Stimulated activated CD8-positive, alpha-beta memory T cell treated with anti-CD3 and anti-CD28 coated beads, Interleukin-4, amount 100 ng/mL, for 1 hour (primary cell): ENCODE measurements at places on chromosomes 1 and 21.

- DNase-seq: no peak
Measured at GRCh38 chr1:235843461-235843961, 23.2 kb downstream of the LYST start.

- no peak for DNase-seq
Measured at GRCh38 chr21:44711327-44712202, at the start of gene TSPEAR. TSPEAR (minus strand) TSS chr21:44711572; CDS start chr21:44711514, 58 bp downstream.

GRCh38 chr1:156417401-156418020 is 48.5 kb downstream of the RHBG start:
- no peak for DNase-seq

DNA sequence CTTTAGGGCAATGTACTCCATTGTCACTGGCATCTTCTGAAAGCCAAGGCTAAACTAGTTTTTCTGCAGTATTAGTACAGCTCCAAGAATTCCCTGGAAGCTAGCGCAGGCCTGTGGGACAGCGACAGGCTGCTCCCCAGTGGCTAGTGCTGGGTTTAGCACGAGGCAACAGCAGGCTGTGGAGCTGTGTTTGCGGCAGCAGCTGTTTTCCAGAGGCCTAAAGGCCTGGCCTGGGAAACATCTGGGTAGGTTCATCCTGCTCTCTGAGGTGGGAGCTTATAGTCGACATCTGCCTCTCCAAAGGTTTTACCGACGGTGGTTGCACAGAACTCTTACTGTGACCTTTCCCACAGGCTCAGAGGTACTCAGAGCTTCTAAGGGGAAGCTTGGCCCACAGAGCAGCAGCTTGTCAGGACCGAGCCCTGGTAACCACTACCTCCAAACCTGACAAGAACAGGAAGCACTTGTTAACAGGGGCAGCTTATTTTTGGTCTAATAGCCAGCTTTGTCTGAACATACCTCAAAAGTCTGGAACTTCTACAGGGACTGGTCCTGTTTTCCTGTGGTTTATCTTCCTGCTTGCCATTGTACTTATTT is 17.2 kb downstream of the CC2D1B start:
- no peak for DNase-seq

- no peak for DNase-seq
Measured at GRCh38 chr1:156901966-156902915, 8.7 kb downstream of the PEAR1 start.

DNA sequence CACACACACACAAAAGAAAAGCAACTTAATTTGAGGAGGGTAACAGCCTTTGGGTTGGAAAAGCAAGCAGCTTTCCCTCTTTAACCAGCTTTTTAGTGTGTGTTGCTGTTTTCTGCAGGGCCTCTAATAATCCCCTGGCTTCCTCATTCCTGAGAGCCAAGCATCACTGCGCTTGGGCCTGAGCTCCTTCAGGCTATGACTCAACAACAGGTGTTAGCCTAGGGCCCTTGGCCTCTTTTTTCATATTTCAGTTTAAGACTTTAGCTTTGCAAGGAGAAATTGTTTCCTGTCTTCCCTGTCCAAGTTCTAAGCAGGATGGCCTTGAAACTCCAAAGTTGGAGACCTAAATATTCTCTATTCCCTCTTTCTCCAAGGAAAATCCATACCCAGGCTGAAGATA is 26.2 kb upstream of the SNX27 start:
- DNase-seq: no peak

DNA sequence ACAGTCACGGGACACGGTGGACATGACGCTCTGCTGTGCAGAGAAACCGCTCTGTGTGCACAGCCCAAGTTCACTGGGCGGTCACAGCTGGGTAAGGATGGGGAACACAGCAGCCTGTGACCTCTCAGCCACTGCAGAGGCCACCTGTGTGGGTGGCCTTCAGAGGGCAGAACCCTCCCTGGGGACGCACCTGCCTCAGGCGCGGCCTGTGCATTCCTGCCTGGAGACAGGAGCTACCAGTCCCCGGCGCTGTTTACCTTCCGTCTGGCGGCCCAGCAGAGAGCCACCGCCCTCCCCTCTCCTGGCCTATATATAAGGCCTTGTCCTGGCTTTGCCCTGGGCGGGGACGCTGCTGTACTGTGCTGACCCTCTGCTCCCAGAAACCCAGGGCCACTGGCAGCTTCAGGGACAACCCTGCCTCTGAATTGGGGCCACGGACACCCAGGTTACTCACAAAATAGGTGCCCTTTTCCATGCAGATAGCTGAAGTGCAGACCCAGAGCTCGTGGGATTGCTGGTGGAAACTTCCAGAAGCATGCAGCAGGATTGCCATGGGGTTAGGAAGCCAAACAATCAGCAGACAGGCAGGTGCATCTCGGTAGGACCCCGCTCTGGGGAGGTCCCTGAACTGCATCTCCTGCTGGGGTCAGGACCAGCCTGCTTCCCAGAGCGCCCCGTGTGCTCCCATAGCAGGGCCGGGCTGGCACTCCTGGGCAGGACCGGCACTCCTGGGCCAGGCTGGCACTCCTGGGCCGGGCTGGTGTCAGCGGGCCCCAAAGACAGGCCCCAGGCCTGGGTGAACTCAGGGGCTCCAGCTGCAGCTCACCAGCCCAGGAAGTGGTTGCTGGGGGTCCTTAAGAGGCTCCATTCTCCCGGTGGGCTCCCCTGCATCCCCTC is 83.6 kb downstream of the SIK1 start:
- no peak for DNase-seq

DNA sequence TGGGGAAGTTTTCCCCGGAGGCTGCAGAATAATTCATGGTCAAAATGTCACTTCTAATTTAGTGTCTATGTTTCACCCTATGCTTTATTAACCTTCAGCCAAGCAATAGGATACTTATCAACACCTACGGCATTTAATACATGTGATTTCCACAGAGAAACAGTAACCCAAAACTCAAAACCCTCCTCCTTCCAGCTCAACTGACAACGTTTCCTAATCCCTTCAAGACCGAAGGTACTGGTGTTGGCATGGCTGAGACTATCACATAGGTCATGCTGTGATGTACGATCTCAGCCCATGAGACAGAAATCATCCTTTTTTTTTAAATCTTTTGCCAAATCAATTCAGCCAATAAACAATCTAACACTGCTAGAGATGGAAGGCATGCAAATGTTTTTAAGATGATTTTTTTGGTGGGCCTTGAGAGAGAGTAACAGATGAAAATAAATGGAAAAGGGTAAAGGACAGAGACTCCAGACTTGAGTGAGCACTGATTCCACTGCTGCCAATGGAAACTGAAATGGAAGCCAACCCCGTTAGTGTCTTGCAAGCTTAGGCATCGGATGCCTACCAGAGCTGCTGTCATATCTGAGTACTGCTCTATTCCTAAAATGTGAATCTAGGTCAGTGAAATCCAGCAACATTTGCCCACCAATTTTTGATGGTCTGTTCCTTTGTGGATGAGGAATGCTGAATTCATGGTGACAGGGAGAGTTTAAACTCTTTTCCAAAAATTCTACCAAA is 63.4 kb upstream of the BCL10 start:
- no peak for DNase-seq

- no peak for DNase-seq
Measured at GRCh38 chr1:244171241-244171985, 120.3 kb downstream of the ZBTB18 start.

DNA sequence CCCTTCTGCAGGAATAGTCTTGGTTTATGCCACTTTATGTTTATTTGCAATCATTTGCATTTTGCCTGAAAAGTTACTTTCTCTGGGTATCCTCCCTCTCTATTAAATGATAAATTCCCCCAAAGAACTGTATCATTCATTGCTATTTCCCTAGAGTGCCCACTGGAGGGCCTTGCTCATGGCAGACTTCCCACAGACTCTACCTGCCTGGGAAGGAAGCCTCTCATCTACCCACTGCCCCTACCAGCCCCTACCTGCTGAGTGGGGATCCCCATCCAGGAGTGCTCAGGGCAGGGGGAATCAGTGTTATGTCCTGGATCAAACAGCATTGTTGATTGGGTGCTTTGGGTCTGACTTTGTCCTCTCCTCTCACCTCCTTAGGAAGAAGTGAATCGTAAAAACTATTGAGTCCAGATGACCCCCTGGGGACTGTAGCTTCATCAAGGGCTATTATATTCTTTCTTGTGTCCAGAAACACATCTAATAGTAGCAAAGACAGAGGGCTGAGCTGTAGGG is 6.8 kb upstream of the LRRN2 start:
- DNase-seq: no peak

DNA sequence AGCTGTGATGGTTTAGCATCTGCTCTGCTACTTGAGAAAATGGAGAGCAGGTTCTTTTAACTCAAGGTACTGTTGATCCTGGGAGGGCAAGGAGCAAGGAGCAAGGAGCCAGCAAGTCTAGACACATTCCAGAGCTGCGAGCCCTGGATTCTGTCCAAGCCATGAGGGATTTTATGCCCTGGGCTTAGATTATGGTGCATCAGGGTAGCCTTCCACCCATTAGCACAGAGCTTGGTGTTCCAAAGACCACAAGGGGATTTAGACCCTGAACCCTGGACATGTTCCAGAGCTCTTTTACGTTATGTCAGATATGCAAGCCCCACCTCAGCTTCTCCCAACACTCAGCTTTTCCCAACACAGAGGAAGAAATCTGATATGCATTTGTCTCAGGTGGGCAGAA is 2.0 kb upstream of the OR14I1 start:
- no peak for DNase-seq

GRCh38 chr1:78281580-78281979 is 209.2 kb upstream of the PTGFR start:
- no peak for DNase-seq
